ENCODE measurements at places on chromosomes 4 and X.
A peak's percentile ranks its signal among the peaks of the same experiment; 100 is the strongest.

GRCh38 chrX:95332530-95332929 lies 1352.1 kb upstream of the DIAPH2 start:
- DNase-seq = no peak

- DNase-seq = no peak
Observed at GRCh38 chr4:3013839-3014350, 50.5 kb downstream of the GRK4 start.

DNA sequence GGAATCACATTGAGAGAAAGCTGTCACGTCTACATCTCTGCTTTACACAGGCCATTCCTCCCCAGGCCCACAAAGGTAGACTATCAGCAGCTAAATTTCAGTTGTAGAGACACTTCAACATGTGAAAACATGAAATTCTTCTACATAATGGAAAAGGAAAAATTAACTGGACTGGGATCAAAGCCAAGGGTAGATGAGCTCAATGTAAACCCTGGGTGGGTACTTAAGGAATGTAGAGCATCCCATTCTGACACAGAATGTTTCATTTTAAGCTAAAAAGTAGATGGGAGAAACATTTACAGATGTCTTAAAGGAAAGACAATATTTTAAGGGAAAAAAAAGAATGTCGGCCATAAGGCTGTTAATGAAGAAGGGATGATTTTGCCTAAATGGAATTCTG lies 51.3 kb upstream of the NPNT start:
- DNase-seq = no peak

- no peak for DNase-seq
Observed at GRCh38 chrX:147565237-147565636, 346.5 kb upstream of the FMR1 start.

GRCh38 chr4:78426972-78427371 lies 124.6 kb upstream of the ANXA3 start:
- DNase-seq = no peak

DNA sequence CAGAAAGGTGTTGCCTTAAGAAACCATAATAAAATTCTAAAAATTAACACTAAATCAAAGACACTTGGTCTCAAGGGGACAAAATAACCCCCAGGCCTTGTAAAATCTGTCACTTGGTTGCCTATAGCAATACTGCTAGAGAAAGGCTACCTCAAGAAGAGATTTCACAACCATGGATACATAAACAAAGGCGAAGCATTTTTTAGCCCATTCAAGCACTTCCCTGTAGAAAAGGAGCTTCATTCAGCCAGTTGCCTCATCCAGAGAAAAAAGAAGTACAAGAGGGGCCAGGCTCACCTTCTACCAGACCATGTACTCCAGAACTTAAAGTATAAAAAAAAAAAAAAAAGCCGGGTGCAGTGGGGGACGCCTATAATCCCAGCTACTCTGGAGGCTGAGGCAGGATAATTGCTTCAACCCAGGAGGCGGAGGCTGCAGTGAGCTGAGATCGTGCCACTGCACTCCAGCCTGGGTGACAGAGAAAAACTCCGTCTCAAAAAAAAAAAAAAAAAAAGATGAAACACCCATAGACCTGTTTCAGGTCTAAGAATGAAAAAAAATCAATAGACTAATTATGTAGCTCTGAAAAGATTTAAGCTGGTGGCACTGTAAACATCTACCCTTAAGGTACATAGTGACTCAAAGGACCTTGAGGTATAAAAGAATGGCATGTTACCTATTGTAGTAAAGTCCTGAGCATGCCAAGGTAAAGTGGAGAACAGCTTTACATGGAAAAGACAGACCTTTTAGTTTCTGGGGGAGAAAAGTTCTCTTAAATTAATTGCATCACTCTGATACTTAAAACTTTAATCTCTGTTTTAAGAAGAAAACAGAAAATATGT lies 18.0 kb downstream of the RUFY3 start:
- DNase-seq = no peak

- DNase-seq = no peak
Observed at GRCh38 chrX:142978130-142978684, 47.5 kb upstream of the SPANXN4 start.

DNA sequence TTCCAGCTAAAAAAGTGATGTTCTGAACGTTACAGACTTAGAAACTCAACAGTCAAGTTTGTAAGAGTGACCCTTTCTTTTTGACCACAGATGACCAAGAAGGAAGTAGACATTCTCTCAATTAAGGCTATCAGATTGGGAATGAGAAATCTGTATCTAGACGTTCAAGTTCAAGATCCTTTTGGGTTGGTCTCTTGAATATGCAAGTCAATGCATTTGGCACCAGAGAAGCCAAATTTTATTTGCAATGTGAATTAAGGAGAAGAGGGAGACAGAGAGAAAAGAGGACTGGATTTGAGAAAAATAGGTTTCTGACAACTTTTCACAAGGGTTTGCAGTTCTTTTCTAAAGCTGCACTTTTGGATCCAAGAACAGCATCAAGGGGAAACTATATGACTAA lies 17.5 kb upstream of the SULT1E1 start:
- no peak for DNase-seq

DNA sequence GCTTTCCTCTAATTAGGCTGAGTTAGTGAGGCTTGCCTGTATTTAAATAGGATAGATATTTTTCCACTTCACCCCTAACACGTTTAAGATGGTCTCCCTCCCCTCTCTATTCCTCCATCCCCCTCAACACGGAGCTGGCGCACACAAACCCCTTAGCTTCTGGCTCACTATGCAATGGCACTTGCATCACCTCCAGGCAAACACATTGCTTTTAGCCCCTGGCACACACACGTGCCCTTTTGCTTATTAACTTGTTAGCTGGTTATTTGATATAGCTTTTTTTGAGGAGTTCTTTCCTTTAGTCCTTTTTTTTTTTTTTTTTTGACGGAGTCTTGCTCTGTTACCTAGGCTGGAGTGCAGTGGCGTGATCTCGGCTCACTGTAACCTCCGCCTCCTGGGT lies 94.3 kb downstream of the HDAC8 start:
- DNase-seq = no peak

- peak; percentile 39 for DNase-seq
Observed at GRCh38 chr4:106329041-106329618, 12.8 kb downstream of the AIMP1 start.

DNA sequence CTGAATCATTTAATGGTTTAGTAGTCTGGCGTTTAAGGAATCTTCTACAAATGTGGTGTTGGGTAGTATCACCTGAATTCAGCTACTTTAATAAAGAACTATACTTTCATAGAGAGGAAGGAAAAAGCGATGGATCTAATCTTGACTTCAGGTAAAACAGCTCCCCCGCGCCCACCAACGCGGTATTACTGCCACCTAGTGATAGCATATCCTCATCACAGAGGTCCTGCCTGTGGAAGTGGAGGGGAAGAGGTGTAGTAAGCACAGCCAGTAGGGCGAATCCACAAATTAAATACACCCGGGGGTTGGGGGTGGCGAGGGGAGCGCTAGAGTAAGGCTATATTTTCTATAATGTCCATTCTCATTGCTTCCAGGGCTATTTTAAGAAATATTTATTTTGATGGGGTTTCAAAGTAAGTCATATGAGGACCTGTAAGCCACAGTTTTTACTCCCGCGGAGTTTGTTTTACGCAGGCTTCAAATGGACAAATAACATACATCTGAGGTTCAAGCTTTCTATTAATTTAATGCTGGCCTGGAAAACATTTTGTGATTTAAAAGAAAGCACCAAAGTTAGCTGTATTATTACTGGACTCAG lies 8.3 kb upstream of the DAPP1 start:
- peak; percentile 80 for DNase-seq

DNA sequence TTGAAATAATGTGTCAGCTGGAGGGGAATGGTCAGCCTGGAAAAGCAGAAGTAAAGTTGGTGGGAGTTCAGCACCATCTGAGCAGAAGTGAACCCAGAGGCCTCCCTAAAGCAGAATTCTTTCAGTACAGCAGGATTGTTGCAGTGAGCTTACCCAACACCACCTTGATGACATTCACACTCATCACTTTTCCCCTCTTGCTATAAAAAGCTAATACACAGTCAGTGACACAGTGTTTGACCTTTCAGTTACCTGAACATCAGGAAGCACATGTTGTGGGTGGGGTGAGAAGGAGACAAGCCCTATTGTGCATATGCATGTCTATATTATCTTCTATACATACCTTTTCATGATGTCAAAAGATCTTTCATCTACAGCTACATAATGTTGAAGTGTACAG lies 624.7 kb upstream of the ZFP42 start:
- DNase-seq = no peak
